ENCODE measurements at places on chromosomes 1 and 21.

GRCh38 chr1:233904633-233905415 is at the start of gene SLC35F3:
TSS of gene SLC35F3 (plus strand) at chr1:233904676.
- DNase-seq: peak; percentile 33

DNA sequence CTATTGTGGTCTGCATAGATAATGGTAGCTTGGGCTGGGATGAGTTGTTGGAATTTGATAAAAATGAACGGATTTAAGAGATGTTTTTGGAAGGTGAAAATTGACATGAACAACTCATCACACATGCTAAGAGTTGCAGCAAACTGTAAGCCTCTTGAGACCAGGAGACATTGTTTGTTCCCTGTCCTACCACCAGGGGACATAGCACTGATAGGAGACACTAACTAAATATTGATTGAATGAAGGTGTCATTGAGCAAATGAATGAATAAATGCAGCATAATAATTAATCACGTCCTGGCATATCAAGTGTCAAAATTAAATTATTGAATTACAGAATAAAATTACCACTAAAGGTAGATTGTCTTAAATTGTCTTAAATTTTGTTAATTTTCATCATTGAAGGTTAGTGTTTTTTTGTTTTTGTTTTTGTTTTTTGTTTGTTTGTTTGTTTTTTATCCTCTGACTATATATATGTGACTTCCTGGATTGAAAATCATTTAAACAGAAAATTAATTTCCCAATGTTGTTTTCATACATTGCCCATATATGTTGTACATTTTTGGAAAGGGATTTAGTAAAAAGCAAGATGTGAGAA is 285.3 kb upstream of the C1orf105 start:
- no peak for DNase-seq

DNA sequence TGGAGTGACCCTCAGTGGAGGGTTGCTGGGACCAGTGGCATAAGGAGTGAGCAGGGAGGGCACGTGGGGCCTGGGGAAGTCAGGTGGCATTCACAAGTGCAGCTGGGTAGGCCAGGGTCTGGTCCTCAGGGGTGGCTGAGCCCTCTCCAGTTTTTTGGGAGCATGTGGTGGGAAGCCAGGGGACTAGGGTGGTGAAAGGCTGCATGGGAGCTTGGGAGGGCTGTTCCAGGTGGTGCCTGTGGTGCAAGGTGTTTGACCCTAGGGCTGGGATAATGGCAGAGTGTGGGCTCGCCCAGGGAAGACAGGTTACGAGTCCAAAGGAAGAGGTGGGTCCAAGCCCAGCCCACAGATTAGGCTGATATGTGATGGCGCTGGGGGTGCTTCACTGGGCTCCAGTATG is 30.5 kb downstream of the MAN1C1 start:
- no peak for DNase-seq

DNA sequence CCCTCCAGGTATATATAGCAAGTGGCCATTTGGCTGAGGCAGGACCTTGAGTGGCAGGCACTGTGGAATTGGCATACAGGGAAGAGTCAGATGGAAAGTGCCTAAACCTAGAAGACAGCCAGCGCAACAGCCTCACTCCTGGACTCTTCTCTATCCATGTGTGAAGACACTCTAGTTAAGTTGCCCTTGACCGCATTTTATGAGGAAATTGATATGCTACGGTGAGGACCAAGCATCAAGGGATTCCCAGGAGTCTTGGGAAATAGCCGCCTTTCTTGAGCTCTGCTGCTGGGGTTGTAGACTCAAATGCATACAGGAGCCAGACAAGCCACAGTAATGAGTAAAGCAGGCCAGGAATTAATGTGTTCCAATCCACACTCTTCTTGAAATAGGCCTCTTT is 145.9 kb upstream of the KAZN start:
- DNase-seq: no peak

DNA sequence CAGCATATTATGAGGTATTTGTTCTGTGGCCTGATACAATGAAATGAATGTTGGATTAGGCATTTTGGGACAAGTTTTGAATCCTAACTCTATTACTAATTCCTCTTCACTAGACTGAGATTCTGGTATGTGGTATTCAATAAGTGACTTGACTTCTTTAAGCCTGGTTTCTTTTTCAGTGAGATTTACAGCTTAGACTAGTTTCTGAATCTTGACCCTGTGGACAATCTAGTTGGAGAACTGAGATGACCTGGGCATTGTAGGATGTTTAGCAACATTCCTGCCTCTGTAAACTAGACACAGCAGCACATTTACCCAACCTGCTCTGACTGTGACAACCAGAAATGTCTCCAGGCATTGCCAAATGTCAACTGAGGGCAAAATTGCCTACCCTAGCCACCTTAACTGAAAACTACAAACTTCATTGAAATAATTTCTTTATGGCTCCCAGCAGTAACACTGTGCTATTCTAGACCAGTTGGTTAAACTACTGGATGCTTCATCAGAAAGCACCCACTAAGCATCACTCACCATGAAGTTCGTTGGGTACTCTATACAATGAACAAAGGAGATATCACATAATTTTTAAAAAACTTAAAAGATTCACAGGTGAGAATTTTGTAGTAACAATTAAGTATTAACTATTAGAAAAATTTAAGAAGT is 16.8 kb downstream of the PTPRC start:
- DNase-seq: no peak

DNA sequence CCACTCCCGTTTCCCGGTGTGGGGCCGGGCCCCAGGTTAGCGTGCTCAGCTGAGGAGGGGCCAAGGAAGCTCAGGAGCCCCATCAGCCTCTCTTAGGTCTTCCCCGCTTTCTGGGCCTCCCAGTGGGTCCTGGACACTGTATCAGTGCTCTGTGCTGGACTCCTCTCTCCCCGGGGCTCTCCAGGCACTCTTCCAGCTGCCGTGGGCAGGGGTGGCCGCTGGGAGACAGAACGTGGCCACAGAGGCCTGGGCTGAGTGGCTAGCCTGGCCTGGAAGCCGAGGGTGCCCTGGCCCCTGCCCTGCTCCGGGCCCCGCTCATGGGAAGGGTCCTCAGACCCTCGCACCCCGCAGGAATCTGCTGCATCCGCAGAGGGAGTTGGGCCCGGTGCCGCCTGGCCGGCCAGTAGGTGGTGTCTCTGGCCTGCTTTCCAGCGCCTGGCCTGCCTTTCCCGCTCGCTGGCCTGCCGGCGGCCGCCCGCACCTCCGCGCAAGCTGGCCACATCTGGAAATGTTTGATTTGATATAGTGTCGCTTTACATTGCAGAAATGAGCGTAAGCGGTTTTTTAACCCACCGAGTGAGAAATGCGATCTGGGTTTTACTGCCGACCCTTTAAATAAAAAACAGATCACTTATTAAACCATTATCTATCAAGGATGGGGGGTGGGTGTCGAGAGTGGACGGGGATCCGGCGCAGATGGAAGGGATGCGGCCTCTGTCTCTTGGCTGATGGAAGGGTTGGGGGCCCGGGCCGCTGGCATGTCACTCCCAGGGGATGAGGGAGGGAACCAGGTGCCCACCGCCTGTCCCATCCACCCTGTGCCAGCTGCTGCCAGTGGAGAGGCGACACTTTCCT is 74.4 kb upstream of the TTC34 start:
- DNase-seq: peak; percentile 64

GRCh38 chr1:178122283-178122682 is 28.4 kb downstream of the RASAL2 start:
- DNase-seq: no peak

DNA sequence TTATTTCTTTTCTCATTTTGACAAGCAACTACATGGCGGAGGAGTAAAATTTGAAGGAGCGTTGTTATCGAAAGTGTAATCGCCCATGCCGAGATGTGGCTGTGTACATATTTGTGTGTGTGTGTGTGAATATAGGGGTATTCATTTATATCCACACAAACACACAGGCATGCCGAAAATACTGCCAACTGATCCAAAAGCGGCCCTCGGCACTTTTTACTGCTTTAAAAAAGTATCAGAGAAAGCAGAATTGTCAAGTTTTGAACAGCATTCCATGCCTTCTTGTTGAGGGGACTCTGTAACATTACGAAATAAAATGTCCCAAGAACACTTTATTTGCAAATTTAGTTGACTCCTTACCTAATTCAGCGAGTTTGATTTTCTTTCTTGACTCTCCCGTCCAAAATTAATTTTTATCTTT is 1.1 kb downstream of the PBX1 start:
- no peak for DNase-seq

- DNase-seq: peak; percentile 59
These were observed 11.0 kb downstream of the FAM163A start for GRCh38 chr1:179754041-179754624.

DNA sequence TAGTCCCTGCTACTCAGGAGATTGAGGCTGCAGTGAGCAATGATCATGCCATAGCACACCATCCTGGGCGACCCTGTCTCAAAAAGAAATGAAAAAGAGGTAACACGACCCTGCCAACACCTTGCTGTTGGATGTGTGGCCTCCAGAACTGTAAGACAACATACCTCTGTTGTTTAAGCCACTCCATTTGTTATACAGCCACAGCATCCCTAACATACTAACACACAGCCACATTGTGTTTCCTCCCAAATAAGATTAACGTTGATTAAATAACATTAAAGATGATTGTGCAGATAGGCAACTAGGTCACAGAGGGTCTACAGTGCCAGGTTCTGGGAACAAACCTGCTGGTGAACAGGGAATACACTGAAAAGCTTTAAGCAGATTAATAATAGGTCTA is 170.4 kb downstream of the RERE start:
- no peak for DNase-seq

DNA sequence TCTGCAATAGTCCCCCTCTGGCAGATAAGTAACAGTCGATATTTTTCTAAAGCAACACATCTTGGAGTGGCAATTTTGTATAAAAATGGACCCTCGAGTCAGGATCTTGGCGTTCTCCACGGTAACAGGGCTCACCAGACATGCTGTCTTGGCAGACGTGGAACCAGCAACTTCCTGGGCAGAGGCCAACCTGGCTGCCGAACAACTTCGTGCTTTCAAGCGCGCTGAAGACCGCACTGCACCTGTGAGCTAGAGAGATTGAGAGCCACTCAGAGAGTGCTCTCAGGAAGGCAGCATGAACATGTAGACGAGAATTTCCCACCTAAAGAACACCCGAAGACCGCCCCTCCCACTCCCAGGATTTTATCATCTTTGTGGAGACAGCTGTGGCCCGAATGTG is 7.3 kb downstream of the C1orf174 start:
- DNase-seq: no peak

DNA sequence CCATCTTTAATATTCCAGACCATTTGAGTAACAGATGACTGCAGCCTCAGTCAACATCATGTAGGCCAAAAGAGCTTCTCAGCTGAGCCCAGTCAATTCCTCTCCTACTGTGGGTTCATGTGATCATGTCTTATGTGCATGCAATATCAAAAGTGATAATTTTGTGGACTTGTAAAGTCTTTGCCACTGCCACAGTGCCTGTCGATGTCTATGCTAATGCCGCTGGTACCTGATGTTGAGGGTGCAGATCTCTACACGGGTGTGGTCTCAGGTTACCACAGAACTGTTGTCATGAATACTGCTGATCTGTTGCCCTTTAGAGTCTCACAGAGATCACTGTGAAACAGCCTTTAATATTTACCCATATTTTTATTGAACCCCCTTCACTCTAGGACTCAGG is 11.3 kb upstream of the C1orf141 start:
- DNase-seq: no peak

DNA sequence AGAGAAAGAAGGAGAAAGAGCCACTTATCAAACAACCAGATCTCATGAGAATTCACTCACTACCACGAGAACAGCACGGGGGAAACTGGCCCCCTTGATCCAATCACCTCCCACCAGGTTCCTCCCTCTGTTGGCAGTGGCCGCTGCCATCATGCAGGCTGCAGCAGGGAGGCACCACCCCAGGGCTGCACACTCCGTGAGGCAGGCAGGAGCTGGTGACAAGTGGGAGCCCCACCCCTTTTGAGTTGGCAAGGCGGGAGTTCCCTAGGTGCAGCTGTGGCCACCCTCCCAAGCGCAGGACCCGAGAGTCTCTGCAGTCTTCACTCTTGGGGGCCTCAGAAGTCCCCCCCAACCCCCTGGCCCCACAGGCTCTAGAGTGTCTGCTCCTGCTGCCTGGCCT is 83.9 kb upstream of the GJB5 start:
- no peak for DNase-seq

DNA sequence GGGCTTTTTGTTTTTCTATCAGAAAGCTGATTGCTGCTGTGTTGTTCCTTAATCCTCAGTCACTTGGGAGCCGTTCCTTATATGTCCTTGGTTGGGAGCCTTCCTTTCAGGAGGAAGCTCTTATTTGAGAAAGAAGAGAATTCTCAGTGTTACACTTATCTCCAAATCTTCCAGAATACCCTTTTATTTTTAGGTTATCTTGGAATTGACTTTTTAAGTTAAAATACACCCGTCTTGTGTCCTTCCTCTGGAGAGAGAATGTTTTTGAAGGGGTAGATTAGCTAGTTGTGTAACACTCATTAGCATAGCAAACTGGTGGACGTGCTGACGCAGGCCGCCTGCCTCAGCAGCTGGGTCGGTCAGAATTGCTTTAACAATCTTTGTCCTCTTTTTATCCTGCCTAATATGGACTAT is 42.1 kb downstream of the LRRC8B start:
- peak; percentile 43 for DNase-seq

DNA sequence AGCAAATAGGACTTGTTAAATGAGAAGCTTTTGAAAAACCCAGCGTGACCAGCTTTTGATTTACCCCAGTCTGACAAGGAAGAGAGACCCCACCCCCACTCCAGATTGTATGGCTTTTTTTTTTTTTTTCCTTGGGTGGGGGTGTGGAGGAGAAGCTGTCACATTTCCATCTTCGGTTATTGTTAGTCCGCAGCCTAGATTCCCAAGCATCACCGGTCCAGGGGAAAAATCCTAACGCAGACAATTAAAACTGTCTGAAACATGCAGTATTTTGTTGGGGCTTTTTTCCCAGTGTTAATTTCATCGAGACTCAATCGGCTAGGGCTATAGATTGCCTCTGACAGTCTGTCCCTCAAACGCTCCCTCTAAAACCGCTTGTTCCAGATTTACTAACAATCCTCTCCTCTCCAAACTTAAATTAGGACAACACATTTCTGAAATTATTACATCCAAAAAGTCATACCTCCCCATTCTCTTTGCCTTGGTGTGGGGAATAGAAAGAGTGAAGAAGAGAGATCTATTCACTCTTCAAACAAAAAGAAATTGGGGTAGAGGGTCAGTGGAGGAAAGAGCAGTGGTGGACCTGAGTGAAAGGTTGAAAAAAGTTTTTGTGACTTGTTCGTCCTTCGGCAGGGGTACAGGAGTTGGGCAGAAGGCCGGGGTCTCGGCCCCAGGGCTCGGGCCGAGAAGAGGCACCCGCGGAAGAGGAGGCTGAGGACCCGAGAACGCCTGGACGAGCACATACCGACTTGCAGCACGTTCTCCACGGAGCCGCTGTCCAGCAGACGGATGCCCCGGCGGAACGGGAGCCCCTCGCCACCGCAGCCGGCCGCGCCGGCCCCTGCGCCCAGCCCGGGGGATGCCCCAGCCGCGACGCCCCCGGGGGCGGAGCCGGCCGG is 1.1 kb downstream of the ZSWIM5 start:
- DNase-seq: peak; percentile 55

DNA sequence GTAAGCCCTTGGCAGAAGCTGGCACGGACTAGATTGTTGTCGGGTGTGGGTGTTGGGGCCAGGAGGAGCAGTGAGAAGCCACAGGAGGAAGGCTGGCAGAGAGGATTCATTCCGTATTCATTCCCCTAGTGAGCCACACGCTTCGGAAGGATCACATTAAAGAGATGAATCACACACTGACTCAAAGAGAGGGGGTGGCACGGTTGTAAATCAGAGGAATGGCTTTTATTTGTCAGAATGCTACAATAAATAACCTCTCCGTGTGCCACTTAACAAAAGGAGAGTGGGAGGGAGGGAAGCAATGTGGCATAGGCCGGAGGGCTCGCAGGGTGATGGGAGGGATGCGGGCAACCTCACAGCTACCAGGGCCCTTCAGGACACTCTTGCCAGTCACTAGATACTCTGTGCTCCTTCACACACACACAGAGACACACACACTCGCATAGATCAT is 135.5 kb downstream of the HIVEP3 start:
- DNase-seq: no peak

Measured in muscle of leg (tissue), 16 donors.